SHP77 (cell line): ENCODE measurements at places on chromosomes 5 and 9.

GRCh38 chr9:135130207-135130976, 42.9 kb downstream of the OLFM1 start:
- DNase-seq = no peak

GRCh38 chr9:84592918-84593317, 76.6 kb upstream of the NTRK2 start:
- DNase-seq = no peak

GRCh38 chr5:56512313-56512996, 279.3 kb upstream of the ANKRD55 start:
- no peak for DNase-seq

DNA sequence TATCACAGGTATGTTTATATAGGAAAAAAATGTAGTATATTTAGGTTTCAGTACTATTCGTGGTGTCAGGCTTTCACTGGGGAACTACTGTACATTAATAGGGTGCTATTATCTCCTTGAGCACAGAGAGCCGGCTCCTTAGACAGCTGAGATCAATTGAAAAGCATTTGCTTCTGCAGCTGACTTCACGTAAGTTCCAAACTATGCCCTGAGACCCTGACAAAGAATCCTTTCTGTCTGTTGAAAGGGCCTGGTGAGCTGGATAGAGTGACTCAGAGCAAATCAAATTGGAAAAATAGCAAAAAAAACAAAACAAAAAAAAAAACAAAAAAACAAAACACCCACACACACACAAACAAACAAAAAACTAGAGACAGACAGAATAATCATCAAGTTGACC, 652.0 kb downstream of the MTRR start:
- no peak for DNase-seq

DNA sequence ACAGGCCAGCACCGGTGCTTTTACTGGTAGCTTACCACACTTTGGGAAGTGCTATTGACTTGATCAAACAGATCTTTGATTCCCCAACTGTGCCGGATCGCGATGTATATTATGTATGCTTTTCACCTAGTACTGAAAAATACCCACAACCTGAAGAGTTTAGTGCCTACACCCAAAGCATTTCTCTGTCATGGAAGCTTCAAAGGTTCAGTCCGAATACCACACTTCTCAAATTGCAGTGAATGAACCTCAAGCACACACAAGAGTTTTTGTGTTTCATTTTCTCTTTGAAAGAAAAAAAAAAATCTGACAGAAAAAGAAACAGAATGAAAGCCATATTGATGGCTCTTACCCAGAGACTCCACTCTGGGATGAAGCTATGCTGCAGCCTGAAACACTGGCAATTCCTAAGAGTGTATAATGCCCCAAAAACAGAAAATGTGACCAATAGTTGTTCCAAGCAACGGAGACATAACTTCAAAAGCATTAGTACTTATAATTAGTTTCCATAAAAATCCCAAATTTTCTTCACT, 100.9 kb downstream of the EBF1 start:
- no peak for DNase-seq
